T-helper 1 cell (primary cell): ENCODE measurements at places on chromosomes 5 and 9.

- no peak for DNase-seq
Measured at GRCh38 chr5:126471875-126472537, 48.8 kb downstream of the GRAMD2B start.

DNA sequence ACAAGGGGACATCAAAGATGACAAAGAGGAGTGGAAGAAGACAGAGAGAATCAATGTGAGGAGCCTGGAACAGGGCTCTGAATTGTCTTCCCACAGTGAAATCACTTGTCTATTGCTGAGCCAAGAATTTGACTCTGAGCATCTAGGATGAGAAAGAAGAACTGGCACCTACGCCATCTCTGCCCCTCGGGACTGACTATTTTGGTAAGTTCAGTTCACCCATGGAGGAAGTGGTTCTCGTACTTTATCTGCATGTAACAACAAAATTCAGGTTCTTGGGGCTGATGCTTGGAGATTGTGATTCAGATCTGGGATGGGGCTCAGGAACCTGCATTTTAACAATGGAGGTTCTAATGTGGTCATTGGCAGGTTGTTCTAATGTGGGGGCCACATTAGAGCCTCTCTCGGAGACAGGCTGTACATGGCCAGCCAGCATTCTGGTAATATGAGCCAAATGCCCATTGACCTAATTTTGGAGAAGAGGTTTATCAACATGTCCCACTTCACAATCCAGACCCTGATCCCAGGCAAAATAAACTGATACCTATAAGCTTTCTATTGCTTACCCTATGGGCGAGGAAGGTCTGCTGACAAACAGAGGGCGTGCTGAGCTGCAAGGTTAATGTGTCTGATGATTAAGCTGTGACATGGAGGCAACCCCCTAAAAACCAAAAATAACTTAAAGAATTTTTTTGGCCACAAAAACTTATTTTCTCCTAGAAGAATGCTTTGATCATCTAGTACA lies 2.7 kb upstream of the IL12B start:
- DNase-seq = no peak

- DNase-seq = no peak
Measured at GRCh38 chr9:121560921-121561320, 61.3 kb upstream of the GGTA1 start.

DNA sequence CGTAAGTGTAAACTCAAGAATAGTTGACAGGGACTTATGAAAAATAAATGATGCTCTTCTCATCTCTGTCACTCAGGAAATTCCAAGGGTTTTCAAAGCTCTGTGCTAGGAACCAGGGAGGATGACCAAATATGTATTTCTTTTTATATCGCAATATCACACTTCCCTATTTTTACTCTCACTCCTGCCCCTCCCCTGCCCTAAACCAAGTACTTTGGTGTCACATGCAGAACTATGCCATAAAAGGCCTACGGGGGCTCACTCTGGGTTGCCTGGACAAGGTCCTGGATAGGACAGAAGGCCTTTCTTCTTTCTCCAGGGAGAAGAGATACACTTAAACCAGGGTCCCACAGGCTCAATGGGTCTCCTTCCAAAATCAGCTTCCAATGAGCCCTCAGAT lies 8.3 kb upstream of the RETREG1 start:
- no peak for DNase-seq

DNA sequence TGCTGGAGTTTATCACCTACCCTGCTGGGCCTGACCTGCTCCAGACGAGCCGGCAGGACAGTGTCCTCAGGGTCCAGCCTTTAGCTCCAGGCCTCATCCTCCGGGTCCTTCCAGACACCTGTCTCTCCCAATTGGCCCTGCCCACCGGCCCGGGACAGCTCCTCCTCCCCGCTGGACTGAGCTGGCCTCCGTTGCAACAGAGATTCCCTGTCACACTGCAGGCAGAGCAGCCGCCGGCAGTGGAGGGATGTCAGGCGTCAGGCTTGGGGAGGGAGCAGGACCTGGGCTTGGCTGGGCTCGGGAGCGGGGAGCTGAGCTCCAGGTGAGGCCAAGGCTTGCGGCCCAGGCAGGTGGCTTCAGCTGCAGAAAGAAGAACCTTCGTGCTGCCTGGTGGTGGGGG lies 1.7 kb downstream of the KCNT1 start:
- no peak for DNase-seq

DNA sequence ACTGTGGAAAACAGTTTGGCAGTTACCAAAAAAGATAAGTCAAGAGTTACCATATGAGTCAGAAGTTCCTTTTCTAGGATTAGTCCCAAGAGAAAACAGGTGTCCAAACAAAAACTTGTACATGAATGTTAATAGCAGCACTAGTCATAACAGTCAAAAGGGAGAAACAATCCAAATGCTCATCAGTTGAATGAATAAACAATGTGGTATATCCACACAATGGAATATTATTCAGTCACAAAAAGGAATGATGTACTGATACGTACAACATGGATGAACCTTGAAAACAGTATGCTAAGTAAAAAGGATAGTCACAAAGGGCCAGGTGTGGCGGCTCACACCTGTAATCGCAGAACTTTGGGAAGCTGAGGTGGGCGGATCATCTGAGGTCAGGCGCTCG lies 7.9 kb downstream of the ZNF510 start:
- no peak for DNase-seq

GRCh38 chr5:172149073-172149472 lies 39.0 kb downstream of the STK10 start:
- DNase-seq = no peak

DNA sequence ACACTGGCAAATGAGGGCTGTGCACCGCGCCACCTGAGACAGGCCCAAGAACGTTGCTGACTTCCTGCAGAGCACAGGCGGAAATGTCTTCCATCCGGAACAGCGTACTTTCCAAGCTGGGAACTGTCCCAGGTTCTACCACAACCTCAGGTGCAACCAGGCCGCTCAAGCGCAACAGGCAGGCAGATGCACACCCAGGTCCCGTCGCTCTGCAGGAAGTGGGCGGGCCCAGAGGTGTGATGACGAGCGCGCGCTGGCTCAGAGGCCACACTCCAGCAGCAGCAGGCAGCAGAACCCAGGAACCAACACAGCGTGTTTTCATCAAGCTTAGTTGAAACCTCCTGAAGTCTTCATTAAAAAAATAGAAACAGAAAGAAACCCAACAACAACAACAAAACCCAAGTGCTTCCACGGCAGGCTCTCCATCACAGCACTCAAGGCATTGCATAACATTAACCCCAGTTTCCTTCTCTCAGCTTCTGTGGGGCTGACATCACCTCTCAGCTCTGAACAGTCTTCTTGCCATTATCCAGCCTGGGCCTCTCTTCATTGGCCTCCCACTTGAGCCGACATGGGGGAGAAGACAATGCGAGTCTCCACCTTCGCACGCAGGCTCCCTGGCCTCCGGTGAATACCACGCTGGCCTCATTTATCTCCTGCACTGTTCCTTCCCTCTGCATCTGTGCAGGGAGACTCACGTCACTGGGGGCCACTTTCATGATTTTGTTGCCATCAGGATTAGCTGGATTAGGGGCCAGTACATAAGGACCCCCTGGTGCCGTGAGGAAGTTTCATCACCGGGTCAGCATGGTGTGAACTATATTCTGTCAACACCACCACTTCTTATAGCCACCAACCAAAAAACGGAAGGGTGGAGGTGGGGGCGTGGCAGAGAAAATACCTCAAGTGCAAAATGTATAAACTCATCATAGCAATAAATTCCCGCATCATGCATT lies 22.1 kb downstream of the PTCH1 start:
- peak; percentile 78 for DNase-seq

DNA sequence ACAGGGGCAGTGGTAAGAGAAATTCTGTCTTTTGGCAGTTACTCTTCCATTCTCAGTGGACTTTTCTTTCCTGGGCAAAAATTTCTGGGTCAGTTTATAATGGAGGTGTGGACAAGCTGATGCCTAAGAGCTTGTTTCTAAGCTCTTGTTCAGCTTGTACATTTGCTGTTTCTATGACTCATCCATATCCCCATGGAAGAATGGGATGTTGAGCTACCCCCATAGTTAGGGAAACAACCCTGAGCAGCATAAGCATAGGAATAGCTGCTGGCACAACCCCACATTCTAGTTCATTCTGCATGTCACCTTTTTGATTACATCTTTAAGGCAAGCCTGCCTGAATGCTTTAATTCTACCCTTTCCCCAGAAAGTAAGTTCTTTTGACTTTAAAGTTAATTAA lies 173.3 kb downstream of the PSAT1 start:
- no peak for DNase-seq

- no peak for DNase-seq
Measured at GRCh38 chr5:76674330-76675066, 41.4 kb upstream of the F2R start.
